ENCODE measurements at places on chromosomes 7 and 10.

DNA sequence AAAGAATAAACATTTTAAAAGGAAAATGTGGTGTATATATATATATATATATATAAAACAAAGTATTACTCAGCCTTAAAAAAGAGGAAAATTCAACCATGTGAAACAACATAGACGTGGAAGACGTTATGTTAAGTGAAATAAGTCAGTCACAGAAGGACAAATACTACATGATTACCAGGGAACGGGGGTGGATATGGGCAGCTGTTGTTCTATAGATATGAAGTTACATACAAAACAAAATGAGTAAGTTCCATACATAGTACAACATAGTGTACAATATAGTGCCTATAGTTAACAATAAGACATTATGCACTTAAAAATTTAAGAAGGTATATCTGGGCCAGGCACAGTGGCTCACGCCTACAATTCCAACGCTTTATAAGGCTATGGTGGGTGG is 48.8 kb downstream of the SGMS1 start:
- no peak for DNase-seq

DNA sequence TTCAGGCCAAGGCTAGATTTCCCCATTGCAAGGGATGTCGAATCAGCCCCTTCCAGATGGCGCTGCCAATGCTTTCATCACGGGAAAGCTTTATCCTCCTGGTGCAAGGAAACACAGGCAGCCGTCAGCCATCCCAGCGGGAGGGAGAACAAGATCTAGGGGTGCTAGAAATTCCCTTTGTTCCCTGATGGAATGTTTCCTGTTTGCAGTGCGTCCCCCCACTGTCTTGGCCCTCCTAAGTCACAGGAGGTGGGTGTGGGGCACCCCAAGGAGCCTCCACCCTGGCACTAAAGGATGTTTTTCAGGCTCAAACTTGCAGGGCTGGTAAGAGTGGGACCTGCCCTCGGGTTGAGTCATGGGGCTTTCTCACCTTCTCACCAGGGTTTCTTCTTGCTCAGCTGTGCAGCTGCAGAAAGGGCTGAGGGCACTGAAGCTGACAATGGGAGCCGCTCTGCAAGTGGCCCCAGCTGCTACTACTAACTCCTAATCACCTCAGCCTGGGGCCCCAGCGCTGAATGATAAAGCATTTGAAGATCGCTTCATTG is 103.6 kb downstream of the PRPF18 start:
- peak; percentile 15 for DNase-seq

DNA sequence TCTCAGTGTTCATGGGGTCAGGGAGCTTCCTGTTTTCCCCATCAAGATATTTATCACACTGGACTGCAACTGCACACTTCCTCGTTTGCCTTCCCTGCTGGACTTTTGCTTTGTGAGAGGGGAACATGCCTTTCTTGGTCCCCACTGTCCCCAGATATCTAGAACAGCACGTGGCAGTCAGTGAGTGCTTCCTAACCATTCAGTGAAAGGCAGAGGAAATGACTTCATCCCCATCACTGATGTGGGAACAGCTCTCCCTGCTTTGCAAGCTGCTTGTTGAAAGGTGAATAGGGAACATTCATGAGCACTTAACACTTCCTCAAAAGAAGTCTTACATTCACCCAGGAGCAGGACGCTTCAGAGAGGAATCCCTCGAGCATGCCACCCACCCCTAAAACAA is 135.4 kb downstream of the MYOF start:
- peak; percentile 15 for DNase-seq

GRCh38 chr10:4652111-4653010 is 173.6 kb upstream of the AKR1E2 start:
- peak; percentile 43 for DNase-seq

DNA sequence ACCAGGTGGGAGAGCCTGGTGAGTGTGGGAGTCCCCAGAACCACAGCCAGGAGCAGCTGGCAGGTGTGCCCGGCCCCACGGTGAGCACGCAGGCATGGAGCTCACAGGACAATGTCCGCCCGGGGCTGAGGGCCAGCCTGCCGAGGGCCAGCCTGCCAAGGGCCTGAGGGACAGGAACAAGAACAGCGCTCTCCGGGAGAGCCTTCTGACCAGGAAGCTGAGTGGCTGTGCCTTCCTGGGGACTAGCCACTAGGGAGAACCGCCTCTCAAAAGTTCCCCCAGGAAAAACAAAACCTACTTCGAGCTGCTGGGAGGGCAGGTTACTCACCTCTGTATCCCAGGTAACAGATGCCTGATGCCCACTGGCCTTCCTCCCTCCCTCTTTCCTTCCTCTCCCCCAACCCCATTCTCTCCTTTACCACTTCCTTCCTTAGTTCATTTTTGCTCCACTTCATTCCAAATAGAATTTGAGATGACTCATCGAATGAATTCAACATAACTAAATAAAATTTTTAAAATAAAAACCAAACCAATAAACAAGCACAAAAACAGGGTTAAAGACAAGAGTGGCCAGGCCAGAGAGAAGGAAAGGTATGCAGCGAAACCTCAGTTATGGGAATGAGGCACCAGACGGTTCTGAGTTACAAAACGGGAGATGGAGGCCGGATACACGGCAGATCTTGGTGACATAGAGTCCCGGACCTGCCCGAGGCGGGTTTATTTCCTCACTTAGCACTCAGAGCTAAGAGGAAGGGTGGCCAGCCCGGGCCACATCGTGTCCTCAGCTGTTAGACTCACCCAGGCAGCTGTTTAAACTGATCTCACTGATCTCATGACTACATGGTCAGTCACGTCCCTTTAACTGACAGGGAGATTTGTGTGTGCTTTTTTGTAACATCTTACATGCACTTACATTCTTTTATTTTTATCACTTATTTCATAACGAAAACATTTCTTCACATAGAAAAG is 128.5 kb downstream of the TNS3 start:
- no peak for DNase-seq
